ENCODE measurements at places on chromosomes 7 and 10.

GRCh38 chr7:104982308-104983075 lies 31.5 kb upstream of the KMT2E start:
- DNase-seq, result no peak

DNA sequence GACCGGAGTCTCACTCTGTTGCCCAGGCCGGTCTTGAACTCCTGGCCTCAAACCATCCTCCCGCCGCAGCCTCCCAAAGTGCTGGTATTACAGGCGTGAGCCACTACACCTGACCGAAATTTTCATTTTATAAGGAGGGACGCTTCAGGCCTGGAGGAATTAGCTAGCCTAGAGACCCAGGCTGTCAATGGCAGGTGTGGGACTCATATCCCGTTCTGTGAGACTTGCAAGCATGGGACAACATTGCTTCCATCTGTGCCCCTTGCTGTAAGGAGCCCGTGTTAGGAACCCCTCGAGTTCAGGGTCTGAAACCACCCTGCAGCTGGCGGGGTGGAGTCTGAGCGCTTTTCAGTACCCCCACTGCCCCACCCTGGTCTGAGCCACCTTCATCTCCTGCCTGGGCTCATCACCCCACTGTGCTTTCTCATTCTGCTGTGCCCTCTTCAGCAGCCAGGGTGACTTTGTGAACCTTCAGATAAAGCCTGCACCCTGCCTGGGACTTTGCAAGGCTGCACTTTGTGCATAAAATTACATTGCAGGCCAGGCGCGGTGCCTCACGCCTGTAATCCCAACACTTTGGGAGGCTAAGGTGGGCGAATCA lies 1.3 kb upstream of the DAGLB start:
- DNase-seq, result no peak

DNA sequence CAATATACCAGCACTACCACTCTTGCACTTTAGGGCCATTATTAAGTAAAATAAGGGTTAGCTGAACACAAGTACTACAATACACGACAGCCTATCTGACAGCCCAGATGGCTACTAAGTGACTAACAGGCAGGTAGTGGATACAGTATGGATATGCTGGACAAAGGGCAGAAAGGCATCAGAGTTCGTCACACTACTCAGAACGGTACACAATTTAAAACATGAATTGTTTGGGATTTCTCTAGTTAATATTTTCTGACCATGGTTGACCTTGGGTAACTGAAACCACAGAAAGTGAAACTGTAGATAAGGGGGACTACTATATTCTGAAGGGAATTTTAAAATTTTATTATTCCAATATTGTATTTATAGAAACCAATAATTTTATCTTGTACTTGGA lies 101.3 kb upstream of the SKAP2 start:
- no peak for DNase-seq

- DNase-seq, result no peak
Observed at GRCh38 chr7:91608606-91609005, 271.9 kb downstream of the MTERF1 start.

DNA sequence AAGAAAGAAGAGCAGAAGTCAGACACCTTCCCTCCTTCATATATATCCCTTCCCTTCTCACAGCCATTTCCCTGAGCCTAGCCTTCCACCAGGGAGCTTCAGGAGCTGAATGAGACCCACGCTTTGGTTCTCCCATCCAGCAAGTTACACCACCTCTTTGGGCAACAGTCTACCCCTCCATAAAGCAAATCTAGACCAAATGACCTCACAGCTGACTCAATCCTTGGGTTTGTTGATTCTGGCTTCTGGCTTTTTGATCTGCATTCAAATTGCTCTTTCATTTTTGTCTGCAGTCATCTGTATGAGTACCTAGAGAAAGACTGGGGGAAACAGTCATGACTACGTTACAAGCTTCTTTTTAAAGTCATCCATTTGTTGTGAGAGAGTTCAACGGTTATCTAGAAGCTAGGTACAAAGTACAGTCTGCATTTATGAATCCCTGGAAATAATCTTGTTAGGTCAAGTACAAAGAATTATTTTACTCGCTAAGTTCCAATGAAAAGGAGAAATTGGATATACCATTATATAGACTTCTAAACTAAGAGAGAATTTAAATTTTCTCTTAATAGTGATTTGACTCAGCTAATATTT lies 86.3 kb downstream of the RAB11FIP2 start:
- DNase-seq, result no peak

GRCh38 chr7:22150221-22150620 lies 204.5 kb upstream of the CDCA7L start:
- no peak for DNase-seq

DNA sequence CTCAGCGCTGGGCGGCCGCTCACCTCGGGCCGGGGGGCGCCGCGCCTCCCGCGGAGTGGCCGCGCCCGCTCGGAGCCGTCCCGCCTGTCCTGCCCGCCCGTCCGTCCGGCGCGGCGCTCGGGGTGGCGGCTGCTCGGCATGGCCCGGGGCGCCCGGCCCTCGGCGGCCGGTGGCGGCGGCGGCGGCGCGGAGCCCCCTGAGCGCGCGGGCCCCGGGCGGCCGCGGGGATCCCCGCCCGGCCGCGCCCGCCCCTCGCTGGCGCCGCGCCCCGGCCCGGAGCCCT lies 338 bp downstream of the SDK1 start:
- DNase-seq, result no peak

DNA sequence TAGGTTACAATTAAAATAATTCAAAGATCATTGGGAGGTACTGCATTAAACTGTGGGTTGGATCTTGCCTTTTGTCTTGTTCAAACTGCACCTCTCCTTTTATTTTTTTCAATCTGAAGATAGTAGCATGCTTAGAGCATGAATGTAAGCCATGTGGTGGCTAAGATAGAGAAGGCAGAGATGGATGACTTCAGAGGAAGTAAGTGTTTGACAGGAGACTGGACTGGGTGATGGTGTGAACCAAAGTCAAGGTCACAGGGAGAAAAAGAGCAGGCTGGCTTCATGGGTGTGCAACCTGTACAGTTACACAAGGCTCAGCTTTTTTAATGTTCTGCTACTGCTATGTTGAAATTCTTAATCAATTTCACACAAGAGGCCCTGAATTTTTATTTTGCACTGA lies 85.6 kb downstream of the ZEB1 start:
- DNase-seq, result no peak

DNA sequence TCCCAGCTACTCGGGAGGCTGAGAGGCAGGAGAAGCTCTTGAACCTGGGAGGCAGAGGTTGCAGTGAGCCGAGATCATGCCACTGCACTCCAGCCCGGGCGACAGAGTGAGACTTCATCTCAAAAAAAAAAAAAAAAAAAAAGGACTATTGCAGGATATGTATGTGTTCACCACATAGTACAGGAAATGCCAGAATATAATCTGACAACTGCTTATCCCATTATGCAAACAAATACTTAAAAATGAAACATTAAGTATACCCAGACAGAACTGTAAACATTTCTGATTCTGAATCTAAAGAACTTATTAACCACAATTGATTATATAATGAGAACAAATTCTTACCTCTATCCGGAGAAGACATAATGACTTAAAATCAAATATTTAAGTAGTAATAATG lies 18.7 kb downstream of the DKK1 start:
- DNase-seq, result no peak

- DNase-seq, result no peak
Observed at GRCh38 chr7:54802841-54803240, 43.8 kb upstream of the SEC61G start.

GRCh38 chr10:132192076-132192975 lies 5.6 kb downstream of the DPYSL4 start:
- no peak for DNase-seq

- DNase-seq, result peak; percentile 81
Observed at GRCh38 chr7:78226059-78226719, 427.6 kb downstream of the PHTF2 start.

DNA sequence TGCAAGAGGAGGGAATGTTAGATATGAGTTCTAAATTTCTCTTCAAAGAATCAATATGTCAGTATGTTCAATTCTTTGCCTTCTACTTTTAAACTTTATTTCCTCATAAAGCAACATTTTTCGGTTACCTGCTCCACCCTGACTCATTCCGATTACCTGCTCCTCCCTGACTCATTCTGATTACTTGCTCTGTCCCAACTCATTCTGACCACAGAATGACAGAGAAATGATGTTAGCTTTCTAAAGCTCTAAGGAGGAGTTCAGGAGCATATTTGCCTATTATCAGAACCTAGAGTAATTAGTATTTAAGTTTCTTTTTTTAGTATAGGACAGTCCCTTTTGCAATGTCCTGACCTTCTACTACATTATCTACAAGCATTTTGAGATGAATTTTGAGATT lies 24.5 kb upstream of the PPP1R9A start:
- DNase-seq, result no peak

DNA sequence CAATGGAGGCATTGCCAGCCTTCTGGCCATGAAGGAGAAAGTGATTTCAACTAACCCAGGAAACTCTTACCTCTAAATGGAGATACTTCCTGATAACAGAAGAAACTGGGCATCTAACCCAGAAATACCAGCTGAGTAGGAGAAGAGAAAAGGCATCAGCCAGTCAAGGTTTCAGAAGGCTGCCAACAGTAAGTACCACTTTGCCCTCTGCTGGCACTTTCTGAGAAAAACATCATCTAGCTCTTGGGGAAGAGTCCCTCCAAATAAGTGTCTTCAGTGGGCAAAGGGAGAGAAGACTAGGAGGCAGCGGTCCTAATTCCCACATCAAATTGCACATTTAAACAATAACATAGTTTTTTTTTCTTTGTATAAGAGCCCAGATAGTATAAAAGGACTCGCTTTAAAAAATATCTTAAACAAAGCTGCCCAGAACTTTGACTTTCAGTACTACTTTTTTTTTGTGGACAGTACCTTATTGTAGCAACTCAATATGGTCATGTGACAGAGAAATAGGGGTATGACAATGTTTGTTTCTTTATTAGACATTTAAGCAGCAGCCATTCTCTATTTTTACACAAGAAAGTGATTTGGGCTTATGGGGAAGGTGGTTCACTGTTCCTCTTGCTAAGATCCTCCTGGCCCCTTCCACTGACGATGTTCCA lies 157.3 kb downstream of the CTTNBP2 start:
- peak; percentile 87 for DNase-seq

- no peak for DNase-seq
Observed at GRCh38 chr7:42065942-42066341, 171.1 kb downstream of the GLI3 start.

DNA sequence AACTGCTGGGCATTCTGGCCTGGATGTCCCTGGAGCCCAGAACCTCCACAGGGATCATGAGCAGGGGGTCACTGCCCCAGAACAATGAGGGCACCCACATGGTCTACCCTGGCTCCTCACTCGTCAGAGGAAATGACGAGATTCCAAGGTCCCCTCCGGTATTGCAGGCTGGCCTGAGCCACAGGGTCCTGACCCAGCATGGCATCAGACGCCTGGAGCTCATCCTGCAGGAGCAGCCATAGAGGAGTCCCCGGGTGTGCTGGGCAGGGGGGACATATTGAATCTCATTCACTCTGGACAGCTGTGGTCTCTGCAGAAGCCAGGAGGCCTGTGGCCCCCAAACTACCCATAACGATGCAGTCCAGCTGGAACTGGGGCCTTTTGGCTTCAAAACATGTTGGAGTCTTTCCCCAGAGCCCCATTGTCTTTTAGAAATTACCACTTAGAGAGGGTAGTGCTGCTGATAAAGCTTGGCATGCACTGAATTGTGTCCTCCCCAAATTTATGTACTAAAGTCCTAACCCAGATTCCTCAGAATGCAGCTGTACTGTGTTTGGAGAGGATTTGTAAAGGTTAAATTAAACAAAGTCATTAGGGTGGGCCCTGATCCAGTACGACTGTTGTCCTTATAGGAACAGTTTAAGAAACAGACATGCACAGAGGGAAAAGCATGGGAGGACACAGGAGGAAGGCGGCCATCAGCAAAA lies 27.7 kb downstream of the ANXA8 start:
- no peak for DNase-seq

GRCh38 chr7:148185041-148185440 lies 405.5 kb upstream of the C7orf33 start:
- DNase-seq, result no peak

DNA sequence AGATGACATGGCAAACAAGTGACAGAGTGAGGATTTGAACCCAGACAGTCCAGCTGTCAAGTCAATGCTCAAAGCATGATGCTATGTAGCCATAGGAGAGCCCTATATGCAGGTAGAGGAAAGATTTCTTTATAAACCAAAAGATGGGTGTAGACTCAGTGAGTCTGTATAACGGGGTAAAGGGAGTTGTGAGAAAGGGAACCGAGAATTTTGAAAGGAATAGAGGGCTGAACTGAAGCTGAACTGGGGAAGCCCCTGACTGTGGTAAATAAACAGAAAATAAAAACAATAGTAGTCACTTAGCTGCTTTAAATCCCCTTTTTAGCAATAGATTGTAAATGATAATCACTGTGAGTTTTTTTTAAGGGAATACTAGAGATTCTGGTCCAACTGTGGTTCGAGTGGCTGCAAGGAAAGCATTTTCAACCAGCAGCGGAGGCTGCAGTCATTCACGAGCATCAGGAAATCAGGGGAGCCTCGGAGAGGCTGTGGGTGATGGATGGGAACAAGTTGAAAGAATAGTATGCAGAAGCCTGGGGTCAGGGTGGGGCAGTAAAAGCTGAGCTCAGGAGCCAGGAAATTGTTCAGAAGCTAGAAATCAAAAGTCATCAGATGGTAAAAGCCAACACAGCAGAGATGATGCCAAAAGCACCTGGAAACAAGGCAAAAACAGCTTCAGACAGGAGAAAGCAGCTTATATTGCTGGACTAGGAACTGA lies 393.5 kb downstream of the GFRA1 start:
- DNase-seq, result no peak

DNA sequence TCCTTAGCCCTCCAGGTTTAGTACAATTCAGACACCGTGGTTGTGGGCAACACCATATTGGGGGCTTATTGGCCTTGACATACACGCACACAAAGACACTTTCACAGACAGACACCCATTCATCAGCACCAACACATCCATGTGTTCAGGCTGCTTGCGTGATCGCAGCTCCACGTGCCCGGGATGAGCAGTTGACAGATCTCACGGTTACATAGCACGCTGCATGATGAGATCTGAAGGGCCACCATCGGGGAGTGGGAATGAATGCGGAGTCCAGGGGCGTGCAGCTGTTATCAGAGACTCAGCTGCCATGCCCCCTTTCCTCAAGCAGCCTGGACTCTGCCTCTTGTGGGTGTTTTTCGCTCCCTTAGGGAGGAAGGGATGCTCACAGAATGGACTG lies 285.2 kb downstream of the USP6NL start:
- DNase-seq, result no peak

DNA sequence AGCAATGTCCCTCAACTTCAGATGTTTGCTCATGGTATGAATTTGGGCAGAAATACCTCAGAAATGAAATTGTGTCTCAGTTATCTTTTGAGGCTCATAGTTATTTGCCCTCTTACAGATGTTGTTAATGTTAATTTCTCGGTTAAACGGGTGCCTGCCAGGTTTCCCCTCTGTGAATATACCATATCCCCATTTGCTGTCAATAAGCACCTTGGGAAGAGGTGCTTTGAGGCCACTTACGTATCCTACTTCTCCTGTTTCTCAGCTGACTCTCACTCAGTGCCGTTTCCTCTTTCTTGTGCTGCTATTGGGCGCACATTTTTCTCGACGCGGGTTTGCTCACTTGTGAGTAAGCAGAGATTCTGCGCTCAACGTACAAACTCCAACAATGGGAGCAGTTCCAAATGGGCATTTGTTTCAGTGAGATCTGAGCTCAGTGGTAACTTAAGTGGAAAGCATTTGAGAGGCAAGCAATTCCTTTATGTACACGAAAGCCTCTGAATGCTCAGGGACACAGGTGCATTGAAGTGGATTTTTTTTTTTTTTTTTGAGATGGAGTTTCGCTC lies 34.8 kb upstream of the JAKMIP3 start:
- DNase-seq, result peak; percentile 13
